ENCODE measurements at places on chromosomes 13 and 19. TPM values are rescaled to one million over a fixed set of nuclear protein-coding genes. Genes with fewer than 3 reads are reported as not detected.
A peak's percentile ranks its signal among the peaks of the same experiment; 100 is the strongest.

Gene HSPH1
- 61.5 TPM for total RNA-seq

- ATAC-seq: no peak
These were observed 171.8 kb downstream of the STK24 start for GRCh38 chr13:98405107-98405571.

GRCh38 chr13:104584481-104584880, 1518.3 kb upstream of the SLC10A2 start:
- ATAC-seq: no peak

DNA sequence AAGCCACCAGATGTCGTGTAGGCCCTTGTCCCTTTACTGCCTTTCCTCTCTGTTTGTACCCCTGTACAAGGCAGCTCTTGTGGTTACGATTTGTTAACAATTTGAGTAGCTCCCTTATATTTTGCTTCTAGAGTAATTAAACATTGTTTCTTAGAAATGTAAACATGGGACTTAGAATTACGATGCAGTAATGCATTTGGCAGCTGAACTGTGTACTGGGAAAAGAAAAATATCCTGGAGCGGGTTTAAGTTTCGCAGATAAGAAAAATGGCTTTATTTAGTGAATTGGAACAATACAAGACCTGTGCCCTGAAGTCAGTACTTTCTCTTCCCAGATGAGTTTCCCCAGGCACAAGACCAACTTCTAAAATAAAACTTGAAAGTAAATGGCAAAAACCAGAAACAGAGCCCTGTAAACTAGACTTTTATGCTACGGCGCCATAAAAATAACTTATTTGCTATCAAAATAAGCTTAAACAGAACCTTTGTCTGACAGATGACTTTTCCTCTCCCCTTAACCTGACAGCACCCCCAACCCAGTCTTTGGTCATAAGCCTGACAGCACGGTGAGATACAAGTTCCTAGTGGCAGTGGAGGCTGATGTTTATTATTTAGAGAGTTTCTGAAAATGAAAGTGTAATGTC, 63.0 kb downstream of the LRCH1 start:
- ATAC-seq: no peak

GRCh38 chr13:95349267-95349666, 48.0 kb upstream of the ABCC4 start:
- no peak for ATAC-seq

GRCh38 chr19:16148443-16149229, 5.2 kb downstream of the HSH2D start:
- ATAC-seq: peak; percentile 45
